ENCODE measurements at places on chromosomes 6 and 20. TPM values are rescaled to one million over a fixed set of nuclear protein-coding genes. Genes with fewer than 3 reads are reported as not detected.

DNA sequence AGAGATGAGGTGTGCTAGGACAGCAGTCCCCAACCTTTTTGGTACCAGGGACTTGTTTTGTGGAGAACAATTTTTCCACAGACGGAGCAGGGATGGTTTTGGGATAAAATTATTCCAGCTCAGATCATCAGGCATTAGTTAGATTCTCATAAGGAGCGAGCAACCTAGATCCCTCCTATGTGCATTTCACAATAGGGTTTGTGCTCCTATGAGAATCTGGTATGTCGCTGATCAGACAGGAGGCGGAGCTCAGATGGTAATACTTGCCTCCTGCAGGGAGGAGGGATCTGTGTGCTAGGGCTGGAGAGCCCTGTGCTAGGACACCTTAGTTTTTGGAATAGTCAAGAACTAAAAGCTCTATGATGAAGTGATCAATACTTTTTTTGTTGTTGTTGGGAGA, 2.5 kb downstream of the SMIM13 start:
- no peak for DNase-seq

GRCh38 chr6:108896111-108896661, 48.0 kb downstream of the ARMC2 start:
- no peak for DNase-seq

Gene HS3ST5
- total RNA-seq: not detected

DNA sequence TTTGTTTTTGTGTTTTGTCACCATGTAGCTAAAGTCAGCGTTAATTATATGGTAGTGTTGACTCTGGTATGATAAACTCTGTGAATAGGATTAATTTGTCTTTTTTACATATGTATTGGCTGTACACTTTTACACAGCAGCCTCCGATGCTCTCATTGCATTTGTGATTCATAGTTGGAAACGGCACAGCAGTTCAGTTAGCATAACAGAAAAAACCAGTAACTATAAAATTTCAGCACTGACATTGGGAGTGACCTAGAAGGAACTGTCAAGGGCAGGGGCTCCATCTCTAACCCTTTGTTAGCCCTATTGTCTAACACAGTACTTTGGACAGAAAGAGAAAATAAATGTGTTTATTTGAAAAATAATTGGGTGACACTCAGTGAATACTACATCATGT, 5.6 kb upstream of the BEND6 start:
- DNase-seq: no peak

GRCh38 chr6:23929201-23929600, 196.8 kb upstream of the NRSN1 start:
- no peak for DNase-seq

Gene DDX27
- 13.4 TPM for total RNA-seq

Gene ZGPAT
- total RNA-seq: 16.2 TPM

DNA sequence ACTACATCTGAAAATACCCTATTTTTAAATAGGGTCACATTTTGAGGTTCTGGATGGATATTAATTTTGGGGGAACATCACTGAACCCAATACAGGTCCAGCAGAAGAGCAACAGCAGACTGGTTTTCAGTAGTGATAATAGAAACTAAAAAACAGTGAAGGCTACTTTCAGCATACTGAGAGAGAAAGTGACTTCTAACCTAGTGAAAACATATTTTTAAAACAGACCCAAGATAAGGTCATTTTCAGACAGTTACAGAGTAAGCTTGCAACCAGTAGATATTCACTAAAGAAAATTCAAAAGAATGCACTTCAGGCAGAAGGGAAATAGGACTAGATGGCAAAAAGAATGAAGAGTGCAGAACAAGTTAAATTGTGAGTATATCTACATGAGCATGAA, 42.0 kb upstream of the TMEM244 start:
- DNase-seq: no peak

Gene DOK5
- total RNA-seq: 1.8 TPM

Data from left ventricle myocardium superior (tissue), 1 donor.